ENCODE measurements at places on chromosomes 12 and 14.

GRCh38 chr14:22084393-22085281 lies 411.0 kb upstream of the OR4E1 start:
- no peak for DNase-seq

- DNase-seq = no peak
These were observed 127.7 kb upstream of the MAX start for GRCh38 chr14:65229748-65230728.

DNA sequence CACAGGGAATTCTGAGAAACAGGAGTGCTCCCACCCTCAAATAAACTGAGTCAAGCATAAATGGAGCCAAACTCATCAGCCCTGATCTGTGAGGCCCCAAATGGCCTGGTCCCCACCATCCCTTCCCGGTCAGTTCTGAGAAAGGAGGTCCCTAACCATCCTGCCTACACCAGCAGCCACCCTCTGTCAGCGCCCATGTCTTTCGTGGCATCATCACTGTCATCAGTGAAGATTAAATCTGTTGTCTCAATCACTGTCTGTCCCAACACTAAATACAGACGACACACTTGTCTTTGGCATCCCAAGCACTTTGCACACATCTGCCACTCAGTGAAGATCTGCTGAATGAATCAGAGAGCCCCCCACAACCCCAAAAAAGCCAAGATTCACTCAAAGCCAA lies 22.4 kb downstream of the VPS37B start:
- no peak for DNase-seq

DNA sequence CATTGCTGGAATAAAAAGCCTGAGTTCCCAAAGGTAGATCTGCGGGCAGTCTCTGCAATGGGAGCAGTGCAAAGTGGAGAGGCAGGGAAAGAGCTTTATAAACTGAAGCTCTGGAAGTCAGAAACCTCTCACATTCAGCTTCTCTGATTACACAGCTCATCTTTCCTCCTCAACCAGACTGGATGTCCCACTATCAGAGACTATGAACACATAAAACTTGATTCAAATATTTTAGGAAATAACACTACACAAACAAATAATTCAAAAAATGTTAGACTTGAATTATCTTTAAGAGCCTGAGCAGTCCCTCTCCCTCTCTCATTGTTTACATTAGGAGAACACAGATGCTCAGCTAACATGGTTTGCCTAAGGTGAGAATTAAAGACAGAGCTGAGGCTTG lies 72.9 kb downstream of the DENND5B start:
- DNase-seq = no peak

GRCh38 chr14:77746064-77746702 lies 14.8 kb downstream of the SNW1 start:
- no peak for DNase-seq

Data from stimulated activated CD8-positive, alpha-beta memory T cell treated with anti-CD3 and anti-CD28 coated beads, Interleukin-4, amount 100 ng/mL, for 4 hours (primary cell).